CD4-positive, alpha-beta T cell treated with Interleukin-21 for 1 hour (primary cell): ENCODE measurements at places on chromosomes 16 and 17.

- DNase-seq = no peak
Measured at GRCh38 chr16:82037251-82037650, 2.2 kb downstream of the HSD17B2 start.

DNA sequence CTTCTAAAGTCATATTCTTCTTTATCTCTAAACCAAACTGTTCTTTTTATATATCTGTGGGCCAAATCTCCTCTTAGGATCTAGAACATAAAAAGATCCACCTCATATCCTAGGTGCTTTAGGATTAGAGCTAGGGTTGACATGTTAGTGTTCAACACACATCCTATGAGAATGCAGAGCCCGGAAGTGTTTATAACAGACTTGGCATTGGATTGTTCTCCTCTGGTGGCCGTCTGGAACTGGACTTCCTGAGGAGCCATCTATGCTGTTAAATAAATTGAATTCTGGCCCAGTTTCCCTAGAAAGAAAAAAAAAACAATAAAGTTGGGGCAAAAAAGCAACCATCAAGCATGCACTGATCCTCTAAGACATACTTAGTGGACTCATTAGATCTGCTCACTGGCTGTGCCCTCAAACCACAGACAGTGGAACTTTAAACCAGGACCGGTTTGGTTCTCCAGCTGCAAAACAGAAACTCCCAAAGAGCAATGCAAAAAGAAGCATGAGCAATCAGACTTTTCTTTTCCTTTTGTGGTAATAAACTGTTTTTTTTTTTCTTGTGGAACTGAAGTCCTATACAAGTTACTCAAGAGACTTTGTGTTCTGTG lies 182.5 kb downstream of the ZNF18 start:
- DNase-seq = no peak

DNA sequence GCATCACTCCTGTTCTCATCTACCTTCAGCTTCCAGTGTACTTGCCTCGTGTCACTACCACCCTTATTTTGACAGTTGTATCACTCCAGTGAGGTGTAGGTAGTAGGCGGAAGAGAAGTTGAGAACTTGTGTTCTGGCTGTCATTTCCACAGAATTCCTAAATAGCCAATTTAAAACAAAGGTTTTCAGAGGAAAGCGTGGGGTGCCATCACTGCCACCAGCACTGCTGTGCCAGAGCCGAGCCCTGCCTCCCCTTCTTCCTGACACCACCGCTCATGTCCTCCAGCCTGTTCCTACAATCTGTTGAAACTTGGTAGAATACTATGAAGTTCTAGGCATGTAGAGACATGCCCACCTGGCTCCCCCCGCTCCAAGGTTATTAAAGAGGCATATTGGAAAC lies 215.8 kb downstream of the TANC2 start:
- no peak for DNase-seq

- DNase-seq = no peak
Measured at GRCh38 chr17:77523540-77523939, 382.8 kb downstream of the SEC14L1 start.

DNA sequence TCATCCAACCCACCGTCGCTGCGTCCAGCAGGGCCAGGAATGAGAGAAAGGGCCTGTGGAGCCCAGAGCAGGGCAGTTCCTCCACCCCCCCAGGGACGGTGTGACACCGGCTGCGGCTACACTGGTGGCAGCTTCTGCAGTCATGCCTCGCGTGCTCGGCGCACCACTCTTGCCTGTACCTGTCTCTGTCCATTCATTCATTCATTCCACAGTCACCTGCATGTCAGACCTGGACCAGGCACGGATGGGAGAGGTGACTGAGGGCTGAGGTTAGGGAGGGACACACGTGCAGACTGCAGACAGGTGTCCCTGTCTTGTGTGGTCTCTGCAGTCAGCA lies 27.3 kb downstream of the ENDOV start:
- DNase-seq = no peak

DNA sequence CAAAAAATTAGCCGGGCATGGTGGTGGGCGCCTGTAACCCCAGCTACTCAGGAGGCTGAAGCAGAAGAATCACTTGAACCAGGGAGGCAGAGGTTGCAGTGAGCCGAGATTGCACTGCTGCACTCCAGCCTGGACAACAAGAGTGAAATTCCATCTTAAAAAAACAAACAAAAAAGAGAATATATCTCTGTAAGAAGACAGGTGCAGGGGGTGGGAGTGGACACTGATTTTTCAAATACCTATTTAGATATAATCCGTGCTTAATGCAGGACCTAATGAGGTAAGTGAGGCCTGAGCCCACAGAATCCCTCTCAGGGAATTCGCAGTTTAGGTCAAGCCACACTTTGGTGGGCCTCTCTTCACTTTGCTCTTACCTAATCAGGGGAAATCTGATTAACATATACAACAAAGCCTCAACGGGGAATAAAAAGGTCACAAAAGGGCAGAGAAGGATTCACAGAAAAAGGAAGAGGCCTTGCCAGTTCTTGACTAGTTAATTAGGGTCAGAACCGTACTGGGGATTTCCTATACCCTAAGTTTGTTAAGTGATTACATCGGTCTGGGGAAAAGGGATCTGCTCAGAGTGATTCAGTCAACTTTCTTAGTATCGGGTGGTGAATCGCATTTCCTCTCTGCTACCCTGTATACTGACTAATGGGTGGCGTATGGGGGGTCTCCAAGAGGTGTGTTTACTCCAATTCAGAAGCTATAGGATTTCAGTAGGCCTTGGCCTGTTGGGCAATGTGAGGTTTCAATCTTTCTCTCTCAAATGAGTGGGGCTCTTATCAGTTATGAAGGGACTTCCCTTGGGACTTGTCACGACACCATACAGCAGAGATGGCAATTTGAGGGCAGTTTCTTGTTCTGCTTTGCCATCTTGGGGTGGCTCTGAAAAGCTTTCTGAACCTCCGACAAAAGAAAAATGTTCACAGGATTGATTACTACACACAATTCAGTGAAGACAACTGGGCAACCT lies 1.9 kb upstream of the NFAT5 start:
- peak; percentile 78 for DNase-seq

- DNase-seq = peak; percentile 49
Measured at GRCh38 chr16:88784074-88784855, 755 bp downstream of the PIEZO1 start.

GRCh38 chr16:3135126-3135715 lies 392 bp downstream of the ZNF213 start:
- no peak for DNase-seq

DNA sequence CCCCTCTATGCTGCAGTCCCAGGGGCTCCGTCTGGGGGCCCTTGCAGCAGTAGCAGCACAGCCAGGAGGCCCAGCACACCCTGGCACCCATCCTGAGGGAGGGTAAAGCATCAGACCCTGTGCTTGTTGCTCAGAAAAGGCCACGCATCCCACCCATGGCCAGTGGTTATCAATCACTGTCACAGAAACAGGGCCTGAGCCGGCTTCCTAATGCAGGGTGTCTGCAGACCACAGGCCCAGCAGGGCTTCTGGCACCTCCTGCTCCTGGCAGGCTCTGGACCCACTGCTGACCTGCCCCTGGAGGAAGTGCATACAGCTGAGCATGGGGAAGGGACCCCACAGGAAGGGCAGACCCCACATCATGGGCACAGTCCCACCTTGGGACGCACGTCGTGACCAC lies 26.9 kb upstream of the CDH15 start:
- DNase-seq = no peak

DNA sequence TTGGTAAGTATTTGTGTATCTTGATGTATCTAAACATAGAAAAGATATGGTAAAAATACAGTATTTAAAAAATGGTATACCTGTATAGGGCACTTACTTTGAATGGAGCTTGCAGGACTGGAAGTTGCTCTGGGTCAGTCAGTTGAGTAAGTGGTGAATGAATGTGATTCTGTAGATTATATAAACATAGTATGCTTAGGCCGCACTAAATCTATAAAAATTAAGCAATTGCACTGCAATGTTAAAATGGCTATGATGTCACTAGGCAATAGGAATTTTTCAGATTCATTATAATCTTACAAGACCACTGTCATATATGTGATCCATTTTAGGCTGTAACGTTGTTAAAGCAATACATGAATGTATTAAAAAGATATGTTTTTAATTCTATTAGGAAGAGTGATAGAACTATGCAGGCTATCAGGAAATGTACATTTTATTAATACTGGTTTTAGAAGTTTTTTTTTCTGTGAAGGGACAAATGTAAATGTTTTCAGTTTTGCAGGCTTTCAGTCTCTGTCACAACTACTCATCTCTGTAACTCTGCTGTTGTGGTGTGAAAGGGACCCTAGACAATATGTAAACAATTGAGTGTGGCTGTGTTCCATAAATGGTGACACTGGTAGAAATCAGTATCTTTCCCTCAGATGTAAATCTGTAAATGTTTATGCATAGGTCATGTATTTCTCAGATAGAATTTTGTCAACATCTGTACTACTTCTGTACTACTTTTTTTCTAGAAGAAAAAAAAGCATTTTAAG lies 10.5 kb downstream of the CBFB start:
- DNase-seq = no peak

DNA sequence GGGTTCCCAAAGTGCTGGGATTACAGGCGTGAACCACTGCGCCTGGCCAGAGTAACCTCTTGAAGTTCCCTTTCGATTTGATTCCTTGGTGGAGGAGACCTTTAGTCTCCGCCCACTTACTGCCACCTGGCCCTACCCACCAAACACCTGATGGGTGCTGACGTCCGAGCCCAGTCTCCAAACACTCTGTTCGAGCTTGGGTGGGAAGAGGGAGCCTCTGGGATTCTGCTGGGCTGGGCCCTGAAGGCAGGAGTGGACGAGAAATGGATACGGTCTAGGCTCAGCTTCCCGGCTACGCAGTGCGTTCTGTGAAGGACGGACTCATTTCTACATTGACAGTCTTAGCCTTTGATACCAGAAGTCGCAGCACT lies 870 bp upstream of the ITGA3 start:
- DNase-seq = peak; percentile 40

GRCh38 chr16:58452640-58453039 lies 47.3 kb upstream of the NDRG4 start:
- no peak for DNase-seq

DNA sequence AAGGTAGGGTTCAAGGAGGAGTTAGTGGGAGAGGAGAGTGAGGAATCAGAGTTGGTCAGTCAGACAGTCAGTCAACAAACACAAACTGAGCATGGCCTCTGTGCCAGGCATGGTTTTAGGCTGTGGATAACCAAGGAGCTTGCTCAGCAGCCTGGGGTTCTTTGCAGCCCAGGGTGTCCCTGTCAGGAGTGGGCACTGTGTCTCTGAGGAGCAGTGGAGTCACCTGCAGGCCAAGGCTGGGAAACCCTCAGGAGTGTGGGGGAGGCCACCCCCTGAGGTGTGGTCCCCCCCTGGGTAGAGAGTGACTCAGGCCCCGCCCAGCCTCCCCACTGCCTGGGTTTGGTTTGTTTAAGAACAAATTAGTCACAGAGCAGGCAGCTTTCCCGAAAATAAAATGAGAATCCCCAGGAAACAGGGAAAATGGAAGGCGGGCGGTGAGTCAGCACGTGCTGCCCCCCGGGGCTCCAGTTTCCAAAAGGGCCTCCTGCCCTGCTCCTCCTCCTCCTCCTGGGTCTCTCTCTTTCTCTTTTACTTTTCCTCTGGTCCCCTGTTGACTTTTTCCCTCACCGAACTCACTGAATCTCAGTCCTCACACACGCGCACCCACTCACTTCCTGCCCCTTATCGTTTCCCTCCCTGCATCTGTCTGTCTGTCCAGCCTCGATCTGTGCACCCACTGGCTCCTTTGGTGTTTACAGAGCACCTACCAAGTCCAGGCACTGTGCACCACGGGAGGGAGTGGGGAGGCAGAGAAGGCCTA lies 44.3 kb downstream of the SOCS3 start:
- peak; percentile 33 for DNase-seq

DNA sequence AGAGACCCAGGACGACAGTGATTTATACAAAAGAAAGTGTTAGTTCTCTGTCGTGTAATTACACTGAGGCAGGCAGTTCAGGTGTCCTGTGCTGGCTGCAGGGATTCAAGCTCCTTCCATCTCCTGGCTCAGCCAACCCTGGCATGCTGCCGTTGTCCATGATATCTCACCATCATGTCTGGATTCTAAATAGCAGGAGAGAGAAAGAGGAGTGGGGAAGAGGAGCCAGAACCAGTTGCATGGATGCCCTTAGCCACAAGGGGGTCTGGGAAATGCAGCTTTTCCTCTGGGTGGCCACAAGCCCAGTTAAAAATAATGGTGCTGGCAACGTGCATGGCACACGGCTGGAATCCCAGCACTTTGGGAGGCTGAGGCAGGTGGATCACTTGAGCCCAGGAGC lies 9.7 kb downstream of the C16orf54 start:
- no peak for DNase-seq

DNA sequence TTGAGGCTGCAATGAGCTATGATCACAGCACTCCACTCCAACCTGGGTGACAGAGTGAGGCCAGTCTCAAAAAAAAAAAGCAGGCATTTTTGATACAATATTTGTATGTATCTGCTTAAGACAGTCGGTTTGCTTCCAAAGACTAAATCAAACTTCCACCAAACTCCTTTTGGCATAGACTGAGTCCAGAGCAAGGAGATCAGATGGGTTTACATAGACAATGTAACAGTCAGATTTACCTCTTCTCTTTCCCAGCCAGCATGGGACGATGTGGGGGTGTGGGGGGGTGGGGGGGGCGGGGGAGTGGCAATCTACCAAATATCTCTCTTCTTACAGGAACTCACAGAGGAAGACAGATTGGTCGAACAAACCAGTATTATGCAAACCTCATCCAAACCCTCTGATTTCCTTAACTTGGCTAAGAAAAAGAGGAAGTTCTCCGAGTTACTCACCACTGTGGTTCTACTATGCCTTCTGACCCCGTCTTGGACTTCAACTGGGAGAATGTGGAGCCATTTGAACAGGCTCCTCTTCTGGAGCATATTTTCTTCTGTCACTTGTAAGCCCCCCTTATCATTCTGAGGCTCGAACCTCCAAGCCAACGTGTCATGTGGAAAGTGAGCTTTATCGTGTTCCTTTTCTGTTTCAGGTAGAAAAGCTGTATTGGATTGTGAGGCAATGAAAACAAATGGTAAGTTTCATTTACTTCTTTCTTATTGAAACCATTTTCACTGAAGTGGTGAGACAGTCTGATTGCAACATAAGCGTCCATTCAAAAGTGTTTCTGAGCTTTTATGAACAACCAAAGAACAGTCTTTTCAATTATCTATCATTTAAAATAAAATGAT lies at the start of gene MILR1:
MILR1 (plus strand) TSS at position 451 of the 848 bp plus-strand sequence; CDS start at position 505, 54 bp downstream.
- DNase-seq = peak; percentile 28

DNA sequence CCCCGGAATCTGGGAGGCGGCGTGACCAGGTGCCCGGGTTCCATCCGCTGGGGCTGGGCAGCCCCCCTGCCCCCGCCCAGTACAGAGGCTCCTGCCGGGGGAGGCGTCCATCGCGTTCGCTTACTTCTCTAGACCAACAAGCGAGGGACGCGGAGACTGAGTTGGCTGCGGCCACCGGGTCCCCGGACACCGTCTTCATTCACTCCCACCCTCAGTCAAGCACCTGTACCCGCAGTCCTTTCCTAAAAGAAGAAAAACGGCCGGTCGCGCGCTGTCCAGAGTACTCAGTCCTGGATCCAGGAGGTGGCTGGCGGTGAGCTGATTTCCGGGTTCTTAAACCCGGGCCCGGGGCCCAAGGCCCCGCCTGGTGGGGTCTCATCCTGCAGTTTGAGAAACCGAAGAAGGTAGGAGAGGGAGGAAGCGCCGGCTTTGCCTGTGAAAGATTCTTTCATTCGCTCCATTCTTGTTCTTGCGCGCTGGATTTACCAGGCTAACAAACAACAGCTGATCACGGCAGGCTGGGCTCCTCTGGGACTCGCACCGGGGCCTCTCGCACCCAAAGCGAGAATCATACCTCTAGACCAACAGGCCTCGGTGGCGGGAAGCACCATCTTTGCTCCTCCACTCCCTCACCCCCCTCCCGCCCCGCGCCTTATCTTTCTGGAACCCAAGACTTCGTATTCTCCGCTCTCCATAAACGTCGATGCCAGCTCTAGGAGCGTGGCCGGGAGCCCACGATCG lies 17.4 kb upstream of the OR1F1 start:
- DNase-seq = no peak
